Hindlimb muscle (tissue), 1 donor: ENCODE measurements at places on chromosomes 3 and 15. TPM values are rescaled to one million over a fixed set of nuclear protein-coding genes. Genes with fewer than 3 reads are reported as not detected.

DNA sequence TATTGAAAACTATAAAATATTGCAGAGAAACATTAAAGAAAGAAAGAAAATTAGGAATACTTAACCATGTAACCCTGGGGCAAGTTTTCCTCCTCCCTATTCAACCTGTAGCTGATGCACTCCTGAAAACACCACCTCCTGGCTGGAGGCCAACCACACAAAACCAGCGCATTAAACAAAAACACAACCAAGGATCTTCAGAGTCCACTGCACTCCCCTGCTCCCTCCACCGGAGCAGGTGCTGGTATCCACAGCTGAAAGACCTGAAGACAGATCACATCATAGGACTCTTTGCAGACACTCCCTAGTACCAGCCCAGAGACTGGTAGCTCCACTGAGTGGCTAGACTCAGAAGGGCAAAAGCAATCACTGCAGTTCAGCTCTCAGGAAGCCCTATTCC lies 13.6 kb upstream of the ADAMTS17 start:
- no peak for DNase-seq

- DNase-seq: no peak
These were observed 22.5 kb downstream of the CNTN3 start for GRCh38 chr3:74591946-74592345.

DNA sequence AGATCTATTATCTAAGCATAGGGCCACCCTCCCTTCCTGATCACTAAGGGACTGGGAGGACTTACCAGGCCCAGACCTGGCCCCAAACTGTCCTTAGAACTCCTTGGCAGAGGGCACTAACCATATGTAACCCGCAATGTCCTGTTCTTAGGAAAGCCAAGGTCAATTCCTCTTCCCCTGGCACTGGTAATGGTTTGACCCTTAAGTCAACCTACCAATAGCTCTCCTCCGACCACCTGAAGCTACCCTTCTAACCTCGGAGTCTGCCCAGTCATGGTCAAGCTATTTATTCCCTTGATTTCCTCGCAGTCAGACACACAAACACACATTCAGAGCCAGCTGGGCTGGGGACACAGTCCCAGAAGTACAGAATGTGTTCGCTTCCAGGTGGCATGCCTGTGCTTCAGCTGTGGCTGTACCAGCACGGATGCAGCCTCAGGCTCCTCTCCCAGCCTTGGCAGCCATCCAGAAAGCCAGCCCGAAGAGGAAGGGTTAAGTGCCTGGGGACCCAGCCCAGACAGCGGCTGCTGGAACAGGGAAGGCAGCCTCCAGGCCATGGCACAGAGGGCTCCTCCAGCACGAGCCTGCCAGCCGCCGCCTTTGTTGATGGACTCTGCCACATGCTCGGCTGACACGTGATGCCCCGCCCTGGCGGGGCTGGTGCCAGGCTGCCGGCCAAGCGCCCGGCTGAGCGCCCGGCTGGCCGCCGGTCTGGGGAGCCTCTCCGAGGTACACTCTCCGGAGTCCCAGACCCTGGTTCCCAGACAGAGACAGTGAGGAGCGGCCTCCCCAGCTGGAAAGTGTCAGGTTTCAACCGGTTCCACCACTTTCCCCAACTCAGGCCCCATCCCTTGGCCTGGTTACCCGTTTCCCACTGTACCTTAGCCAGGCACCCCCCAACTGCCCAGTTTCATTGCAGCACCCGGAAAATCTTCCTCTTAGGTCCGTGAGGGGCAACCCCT lies 5.5 kb downstream of the BMF start:
- peak; percentile 87 for DNase-seq

NEK11 gene
- polyA plus RNA-seq: 6.2 TPM

PRICKLE2 gene
- polyA plus RNA-seq: 11.0 TPM
